Activated naive CD4-positive, alpha-beta T cell treated with anti-CD3 and anti-CD28 coated beads, Interleukin-2, amount 50 U/mL, for 72 hours (primary cell): ENCODE measurements at places on chromosomes 7 and 10. TPM values are rescaled to one million over a fixed set of nuclear protein-coding genes. Genes with fewer than 3 reads are reported as not detected.
A peak's percentile ranks its signal among the peaks of the same experiment; 100 is the strongest.

Gene C7orf57
- 0.25 TPM for total RNA-seq

Gene EBF3
- not detected for total RNA-seq

DNA sequence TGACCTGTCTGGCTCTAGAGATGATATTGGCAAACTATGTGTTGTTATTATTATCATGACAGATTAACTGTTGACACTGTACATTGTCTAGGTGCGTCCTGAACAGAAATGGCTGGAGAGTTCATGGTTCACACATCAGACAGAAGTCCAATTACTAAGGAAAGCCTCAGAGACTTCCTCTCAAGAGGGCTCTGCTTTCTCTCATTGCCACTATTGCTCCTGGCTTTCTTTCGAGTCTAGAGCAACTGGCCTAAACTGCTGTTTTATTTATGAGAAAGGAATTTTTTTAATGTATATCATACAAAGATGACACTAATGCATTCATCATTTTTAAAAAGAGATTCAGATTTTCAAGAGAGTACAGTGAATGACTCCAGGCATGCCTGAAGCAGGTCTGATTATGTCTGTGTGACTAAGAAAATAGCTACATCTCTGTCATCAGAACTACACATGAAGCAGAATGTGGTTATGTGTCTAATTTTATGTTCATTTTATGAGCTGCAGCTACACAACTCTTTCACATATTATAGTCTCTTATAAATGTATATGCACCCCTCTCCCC is 30.4 kb downstream of the NRCAM start:
- DNase-seq = no peak

- DNase-seq = no peak
These were observed 79.6 kb upstream of the RET start for GRCh38 chr10:42997151-42997848.

Gene FAM25A
- not detected for total RNA-seq

Gene PDE1C
- total RNA-seq = not detected

GRCh38 chr10:33820531-33820930 is 486.1 kb upstream of the NRP1 start:
- DNase-seq = no peak

- DNase-seq = no peak
These were observed 14.2 kb downstream of the INSYN2A start for GRCh38 chr10:127182161-127182560.

DNA sequence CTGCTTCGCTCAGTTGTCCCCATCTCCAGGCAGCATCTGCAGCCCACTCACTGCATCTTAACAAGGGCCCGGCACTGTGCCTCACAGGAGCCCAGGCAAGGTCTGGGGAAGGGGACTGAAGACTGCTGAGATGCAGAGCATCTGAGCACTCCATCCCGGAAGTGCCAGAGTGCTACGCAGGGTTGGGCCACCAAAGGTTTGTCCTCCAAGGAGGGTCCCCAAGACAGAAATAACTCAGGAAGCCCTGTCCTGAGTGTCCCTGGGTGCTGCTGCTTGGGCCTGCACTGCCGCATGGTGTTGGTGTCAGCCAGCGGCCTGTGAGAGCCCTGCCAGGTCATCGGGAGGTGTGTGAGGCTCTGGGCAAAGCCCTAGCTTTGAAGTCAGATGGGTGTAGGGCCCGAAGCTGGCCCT is 288.2 kb upstream of the ZMIZ1 start:
- DNase-seq = no peak

Gene ARHGAP21
- 27.2 TPM for total RNA-seq

Gene SPDYE2
- total RNA-seq = not detected

DNA sequence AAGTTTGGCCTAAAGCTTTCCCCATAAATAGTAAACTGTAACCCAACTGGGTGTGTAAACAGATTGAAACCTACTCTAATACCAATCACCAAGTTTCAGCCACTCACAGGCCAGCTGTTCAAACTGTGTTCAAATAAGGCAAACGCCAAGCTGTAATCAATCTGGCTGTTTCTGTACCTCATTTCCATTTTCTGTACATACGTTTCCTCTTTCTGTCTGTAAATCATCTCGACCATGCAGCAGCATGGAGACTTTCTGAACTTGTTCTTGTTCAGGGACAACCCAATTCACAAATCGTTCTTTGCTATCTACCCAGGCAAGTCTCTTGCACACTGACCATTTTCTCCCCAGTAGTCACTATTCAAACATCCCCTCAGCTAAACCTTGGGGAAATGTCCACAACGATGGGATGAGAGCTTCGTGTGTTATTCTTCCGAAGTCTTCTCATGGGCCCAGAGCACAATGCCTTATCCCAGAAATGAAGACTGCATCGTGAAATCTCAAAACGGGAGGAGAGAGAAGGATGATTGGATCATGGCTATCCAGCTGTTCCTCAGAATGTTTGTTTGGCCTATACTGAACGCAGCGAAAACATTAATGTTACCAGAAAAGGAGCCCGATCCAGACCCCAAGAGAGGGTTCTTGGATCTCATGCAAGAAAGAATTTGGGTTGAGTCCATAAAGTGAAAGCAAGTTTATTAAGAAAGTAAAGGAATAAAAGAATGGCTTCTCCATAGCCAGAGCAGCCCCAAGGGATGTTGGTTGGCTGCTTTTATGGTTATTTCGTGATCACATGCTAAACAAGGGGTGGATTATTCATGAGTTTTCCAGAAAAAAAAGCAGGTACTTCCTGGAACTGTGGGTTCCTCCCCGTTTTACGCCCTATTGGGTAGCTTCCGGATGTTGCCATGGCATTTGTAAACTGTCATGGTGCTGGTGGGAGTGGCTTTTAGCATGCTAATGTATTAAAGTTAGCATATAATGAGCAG is 86.2 kb downstream of the SLC16A9 start:
- no peak for DNase-seq

Gene ARMC3
- total RNA-seq = not detected

Gene CFAP46
- 0.45 TPM for total RNA-seq

Gene HTR5A
- total RNA-seq = not detected

- DNase-seq = no peak
These were observed 167.7 kb downstream of the MAGI2 start for GRCh38 chr7:79285756-79286155.

Gene TWIST1
- not detected for total RNA-seq

Gene AKR1D1
- total RNA-seq = not detected

Gene TAX1BP1
- 110 TPM for total RNA-seq

- DNase-seq = no peak
These were observed 5.0 kb downstream of the SKIDA1 start for GRCh38 chr10:21520509-21520908.

GRCh38 chr10:100489396-100489795 is 26.6 kb downstream of the WNT8B start:
- DNase-seq = no peak

- DNase-seq = no peak
These were observed 321.0 kb downstream of the WDR37 start for GRCh38 chr10:1377231-1377630.

Gene VWDE
- total RNA-seq = 6.3 TPM

- DNase-seq = no peak
These were observed 44.9 kb downstream of the BAMBI start for GRCh38 chr10:28722065-28722803.

- DNase-seq = no peak
These were observed 29.1 kb downstream of the INPP5F start for GRCh38 chr10:119754936-119755335.

GRCh38 chr7:108810756-108811385 is 241.2 kb downstream of the DNAJB9 start:
- DNase-seq = no peak

GRCh38 chr7:139159900-139160675 is 50.6 kb upstream of the ZC3HAV1 start:
- no peak for DNase-seq

Gene RPEL1
- total RNA-seq = not detected

GRCh38 chr10:1375346-1376170 is 319.4 kb downstream of the WDR37 start:
- DNase-seq = no peak

GRCh38 chr10:79143879-79144278 is 75.1 kb downstream of the ZMIZ1 start:
- no peak for DNase-seq

GRCh38 chr10:27448921-27449320 is 55.2 kb upstream of the RAB18 start:
- DNase-seq = no peak

Gene HMX2
- total RNA-seq = 0.60 TPM

DNA sequence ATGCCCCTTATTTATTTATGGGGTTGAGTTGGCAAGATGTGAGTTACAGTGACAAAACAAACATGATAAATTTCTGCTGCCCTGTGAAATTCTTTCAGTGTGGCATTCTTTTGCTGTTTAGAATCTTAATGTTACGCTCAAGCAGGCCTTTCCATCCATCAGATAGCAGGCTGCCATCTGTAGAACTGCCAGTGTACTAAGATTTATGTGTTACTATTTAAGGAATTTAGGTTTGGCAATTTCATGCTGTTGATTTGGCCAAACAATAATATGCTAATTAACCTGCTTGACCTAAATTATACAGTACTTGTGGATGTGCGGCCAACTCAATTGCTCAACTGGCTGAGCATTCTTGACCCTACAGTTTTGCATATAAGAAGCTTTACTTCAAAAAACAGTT is 477.7 kb upstream of the TPK1 start:
- DNase-seq = no peak

- no peak for DNase-seq
These were observed 14.9 kb downstream of the SMURF1 start for GRCh38 chr7:99129001-99129400.

GRCh38 chr7:131322861-131323260 is 4.8 kb upstream of the MKLN1 start:
- no peak for DNase-seq

- DNase-seq = no peak
These were observed 255.4 kb downstream of the ARHGAP21 start for GRCh38 chr10:24468281-24468751.

GRCh38 chr10:128147669-128148068 is 21.4 kb upstream of the MKI67 start:
- no peak for DNase-seq

Gene FZD1
- 0.52 TPM for total RNA-seq

Gene TUBAL3
- not detected for total RNA-seq

DNA sequence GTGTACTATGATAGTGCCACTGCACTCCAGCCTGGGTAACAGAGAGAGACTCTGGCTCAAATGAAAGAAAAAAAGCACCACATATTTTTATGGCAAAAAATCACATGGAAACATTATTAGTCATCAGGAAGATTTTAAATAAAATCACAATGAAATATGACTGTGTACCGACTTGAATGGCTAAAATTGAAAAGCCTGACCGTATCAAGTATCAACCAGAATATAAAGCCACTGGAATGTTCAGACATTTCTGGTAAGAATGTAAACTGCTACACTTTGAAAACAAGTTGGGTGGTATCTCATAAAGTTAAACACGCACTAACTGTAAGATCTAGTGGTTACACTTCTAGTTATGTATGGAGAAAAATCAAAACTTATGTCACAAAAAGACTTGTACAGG is 306.7 kb upstream of the MBL2 start:
- no peak for DNase-seq

DNA sequence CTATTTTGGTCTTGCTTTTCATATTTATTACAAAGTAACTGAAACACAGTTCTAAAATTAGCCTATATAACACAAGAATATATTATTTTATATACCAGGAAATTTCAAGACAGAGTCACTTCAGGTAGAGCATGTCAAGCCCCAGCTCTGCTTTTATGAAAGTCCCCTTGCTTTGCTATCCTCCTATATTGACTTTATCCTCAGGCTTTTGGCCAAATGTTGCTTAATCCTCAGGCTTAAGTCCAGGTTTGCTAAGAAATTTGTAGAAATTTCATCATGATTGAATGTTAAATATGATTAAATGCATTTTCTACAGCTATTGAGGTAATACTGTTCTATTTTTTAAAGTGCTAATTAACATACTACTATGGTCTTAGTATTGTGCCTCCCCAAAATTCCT is 227.6 kb downstream of the FZD1 start:
- no peak for DNase-seq

GRCh38 chr7:54812756-54813322 is 53.8 kb upstream of the SEC61G start:
- DNase-seq = no peak

DNA sequence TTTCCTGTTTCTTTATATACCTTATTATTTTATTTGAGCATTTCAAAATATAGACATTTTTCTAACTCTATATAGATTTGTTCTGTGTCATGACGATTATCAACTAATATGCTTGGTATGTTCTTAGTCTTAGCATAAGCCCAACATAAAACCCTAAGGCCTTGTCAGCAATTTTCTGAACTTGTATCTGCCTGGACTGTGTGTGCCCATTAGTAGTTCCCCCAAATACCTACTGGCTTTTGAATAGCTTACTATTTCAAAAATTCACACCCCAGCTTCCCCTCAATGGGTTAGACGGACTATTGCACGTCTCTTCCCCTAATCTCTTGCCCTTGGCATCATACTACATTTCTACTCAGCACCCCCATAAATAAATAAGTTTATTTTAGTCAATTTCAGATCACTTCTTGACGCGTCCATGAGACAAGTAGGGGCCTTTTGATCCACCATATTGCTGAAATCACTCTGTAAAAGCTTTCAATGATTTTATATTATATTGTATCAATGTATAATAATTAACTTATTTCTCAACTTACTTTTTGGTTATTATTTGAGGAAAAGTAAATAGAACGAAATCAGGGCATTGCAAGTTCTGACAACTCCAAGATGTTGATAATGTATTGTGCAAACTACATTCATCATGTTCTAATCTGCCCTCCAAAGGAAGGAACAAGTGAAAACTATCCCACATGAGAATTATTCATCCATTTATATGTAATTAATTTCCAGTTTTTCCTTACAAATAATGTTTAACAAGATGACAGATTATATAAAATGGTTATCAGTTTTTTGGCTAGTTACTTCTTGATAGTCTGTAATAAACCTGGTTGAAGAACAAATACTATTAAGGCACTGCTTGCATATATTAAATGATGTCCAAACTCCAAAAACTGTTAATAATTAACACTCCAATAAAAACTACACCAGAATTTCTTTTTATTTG is 1.1 kb upstream of the AKR1C3 start:
- no peak for DNase-seq

GRCh38 chr10:21502348-21502740 is 23.1 kb downstream of the SKIDA1 start:
- no peak for DNase-seq

DNA sequence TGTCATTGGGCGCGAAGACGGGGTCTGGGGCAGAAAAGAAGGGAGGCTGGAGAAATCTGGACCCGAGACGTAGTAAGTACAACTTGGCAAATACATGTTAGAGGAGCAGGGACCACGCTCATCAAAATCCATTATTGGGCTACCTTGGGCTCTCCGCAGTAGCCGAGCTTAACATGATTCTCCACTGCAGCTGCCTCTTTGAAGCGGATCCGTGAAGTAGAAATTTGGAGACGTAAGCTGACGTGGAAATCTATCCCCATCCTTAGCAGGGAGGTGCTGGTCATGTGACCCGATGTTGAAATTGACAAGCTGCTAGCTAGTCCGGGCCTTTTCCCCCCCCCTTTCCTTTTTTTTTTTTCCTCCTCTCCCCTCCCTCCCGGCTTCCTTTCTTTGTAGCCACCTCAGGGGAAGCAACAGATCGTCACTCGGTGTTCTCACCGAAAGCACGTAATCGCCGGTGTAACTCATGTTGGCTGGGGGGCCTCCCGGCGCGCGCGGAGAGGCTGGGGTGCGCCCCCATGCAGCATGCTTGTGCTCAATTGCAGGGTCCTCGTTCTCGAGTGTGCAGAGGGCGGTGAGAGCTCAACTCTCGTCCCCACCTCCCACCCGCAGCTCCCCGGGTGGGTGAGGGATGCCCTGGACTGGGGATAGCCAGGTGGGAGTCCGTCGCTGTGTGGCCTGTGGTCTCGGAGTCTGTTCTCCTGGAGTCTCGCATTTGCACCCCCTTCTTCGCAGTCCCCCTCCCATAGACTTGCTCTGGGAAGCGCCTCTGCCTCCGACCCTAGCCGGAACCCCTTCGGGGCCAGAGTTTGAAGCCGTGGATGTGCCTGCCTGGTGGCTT is at the start of gene HOXA11:
HOXA11 (minus strand) TSS at position 220 of the 841 bp plus-strand sequence; CDS start at position 132, 88 bp downstream.
- peak; percentile 45 for DNase-seq

GRCh38 chr7:116918704-116919103 is 34.6 kb upstream of the ST7 start:
- no peak for DNase-seq
